ENCODE measurements at places on chromosomes 4 and X.

GRCh38 chr4:75655562-75655961 is 17.6 kb downstream of the G3BP2 start:
- no peak for DNase-seq

GRCh38 chr4:109199585-109199984 is 102.9 kb downstream of the COL25A1 start:
- DNase-seq: no peak

GRCh38 chrX:123873956-123874355 is 14.1 kb downstream of the XIAP start:
- DNase-seq: no peak

DNA sequence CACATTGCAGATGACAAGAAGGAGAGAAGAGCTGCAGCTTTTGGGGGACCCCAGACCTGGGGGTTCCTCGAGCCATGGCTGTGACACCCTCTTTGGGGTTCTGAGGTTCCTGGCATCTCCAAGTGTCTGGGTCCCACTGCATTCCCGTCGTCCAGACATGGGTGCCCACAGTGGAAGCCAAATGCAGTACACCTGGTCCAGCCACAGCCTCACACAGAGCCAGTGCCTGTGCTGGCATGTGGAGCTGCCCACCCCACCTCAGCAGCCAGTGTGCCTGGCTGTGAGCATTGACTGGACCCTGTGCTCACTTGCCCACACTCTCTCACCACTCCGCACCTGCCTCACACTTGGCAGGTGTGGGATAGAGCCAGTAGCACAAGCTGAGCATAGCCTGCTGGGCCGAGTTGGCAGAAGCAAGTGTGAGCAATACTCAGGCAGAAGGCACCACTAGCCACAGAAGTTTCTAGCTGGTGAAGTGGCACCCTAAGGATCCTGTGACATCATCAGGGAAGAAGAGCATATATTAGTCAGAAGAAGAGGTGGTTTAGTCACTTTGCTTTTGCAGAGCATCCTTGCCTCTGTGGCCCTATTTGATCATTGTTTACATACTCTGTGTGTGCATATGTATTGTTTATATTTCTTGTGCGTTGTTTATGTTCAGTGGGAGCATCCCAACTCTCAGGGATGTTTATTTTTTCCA is 65.0 kb upstream of the MAGEB2 start:
- no peak for DNase-seq

DNA sequence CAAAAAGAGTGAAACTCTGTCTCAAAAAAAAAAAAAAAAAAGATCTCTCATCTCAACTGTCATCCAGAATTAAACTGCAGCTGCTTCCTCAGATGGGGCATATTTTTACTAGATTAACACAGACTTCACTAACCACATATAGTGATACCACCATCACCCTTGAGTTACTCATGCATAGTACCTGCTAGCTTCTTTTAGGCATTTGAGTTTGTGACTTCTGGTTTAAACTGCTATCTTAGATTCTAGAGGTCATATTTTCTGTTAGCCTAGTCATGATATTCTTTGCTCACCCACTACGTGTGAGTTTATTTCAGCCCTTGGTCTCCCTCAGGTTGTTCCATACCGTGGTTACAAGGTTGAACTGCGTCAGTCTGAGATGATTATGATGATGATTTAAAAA is 154.9 kb upstream of the BMP3 start:
- DNase-seq: no peak

DNA sequence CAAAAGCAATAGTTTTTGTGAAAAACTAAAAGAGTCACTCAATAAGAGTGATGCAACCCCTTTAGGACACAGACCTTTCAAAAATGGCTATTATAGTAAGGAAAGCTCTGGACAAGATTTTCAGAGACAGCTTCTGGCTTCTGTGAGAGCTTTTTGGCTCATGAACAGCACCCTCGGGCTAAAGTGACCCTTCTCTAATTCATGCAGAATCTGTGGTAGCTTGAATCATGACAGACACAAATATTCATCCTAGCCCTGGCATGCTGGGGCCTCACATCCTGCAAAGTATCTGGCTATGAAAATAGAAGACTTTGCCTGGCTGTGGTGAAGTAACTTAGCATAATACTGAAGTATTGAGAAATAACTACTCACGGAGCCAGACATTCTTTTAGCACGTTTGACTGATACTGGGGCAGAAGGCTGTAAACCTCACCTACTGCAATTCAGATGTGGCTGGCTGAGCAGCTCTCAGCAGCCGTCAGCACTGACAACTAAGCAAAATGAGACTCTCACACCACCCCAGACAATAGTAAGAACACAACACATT is 327.3 kb downstream of the MAPK10 start:
- no peak for DNase-seq

- no peak for DNase-seq
These were observed 133.5 kb downstream of the ASMT start for GRCh38 chrX:1748408-1748807.

GRCh38 chrX:1500701-1501624 is 36.0 kb downstream of the P2RY8 start:
- no peak for DNase-seq

GRCh38 chr4:94574616-94575015 is 122.9 kb downstream of the PDLIM5 start:
- DNase-seq: no peak

DNA sequence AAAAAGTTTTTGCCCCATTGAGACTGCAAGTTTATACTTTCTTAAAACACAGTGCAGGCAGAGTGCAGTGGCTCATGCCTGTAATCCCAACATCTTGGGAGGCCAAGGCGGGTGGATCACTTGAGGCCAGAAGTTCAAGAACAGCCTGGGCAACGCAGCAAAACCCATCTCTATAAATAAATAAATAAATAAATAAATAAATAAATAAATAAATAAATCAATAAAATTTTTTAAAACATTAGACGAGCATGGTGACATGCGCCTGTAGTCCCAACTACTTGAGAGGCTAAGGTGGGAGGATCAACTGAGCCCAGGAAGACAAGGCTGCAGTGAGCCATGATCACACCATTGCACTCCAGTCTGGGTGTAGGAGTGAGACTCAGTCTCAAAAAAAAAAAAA is 213.3 kb downstream of the LRBA start:
- no peak for DNase-seq

- DNase-seq: no peak
These were observed 13.7 kb downstream of the ARX start for GRCh38 chrX:25001808-25002660.

GRCh38 chr4:185167234-185167633 is 24.2 kb downstream of the SLC25A4 start:
- DNase-seq: no peak

DNA sequence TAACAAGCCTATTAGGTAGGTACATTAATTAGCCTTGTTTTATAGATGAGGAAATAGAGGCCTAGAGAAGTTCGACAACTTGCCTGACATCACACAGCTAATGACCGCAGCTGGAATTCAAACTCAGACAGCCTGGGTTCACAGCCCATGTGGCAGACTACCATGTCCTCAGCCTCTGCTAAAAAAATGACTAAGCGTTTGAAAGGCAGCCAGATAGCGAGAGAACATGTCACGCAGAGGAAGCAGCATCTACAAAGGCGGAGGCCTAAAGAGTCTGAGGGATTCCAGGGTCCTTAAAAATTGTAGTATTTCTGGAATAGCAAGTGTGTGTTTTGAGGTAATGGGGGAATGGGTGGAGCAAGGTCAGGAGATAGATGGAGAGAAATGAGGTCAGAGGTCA is 33.2 kb upstream of the BMP15 start:
- no peak for DNase-seq

- no peak for DNase-seq
These were observed 16.2 kb downstream of the MAEA start for GRCh38 chr4:1305781-1306455.

DNA sequence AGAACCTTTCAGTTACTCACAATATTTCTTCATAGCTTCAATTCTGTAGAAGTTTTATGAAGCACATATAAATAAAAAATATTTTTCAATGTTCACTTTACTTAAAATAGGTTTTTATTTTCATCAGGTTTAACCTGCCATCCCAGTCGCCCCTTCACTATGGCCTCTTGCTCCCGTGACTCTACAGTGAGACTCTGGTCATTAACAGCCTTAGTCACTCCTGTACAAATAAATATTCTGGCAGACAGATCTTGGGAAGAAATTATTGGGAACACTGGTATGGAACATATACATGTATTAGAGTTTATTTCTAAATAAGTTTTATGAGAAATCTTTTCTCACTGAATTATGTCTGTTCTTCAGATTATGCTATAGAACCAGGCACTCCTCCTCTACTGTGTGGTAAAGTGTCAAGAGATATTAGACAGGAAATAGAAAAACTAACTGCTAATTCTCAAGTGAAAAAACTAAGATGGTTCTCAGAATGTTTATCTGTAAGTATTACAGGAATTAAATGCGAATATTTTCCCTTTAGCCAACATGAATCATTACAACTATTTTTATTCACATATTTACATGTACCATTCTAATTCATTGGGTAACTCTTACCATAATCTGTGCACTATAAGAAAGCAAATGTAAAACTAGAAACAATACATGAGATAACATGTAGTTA is 45.6 kb downstream of the SPATA4 start:
- DNase-seq: no peak

DNA sequence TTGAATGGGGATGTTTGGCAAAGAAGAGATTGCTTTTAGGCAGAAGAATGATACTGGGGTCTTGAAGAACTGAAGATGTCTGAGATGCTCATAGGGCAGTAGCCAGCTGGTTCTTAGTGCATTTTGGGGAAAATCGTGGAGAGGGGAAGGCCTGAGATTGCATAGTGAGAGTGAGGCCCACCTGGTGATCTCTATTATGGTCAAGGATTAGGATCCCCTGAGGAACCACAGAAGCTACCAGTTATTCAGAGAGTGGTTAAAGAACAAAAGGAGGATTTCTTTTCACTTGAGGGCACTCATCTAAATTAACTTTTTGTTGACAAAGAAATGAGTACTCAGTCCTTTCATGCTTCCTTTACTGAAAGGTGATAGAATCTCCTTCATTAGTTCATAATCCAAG is 271.3 kb upstream of the HAND2 start:
- DNase-seq: no peak

DNA sequence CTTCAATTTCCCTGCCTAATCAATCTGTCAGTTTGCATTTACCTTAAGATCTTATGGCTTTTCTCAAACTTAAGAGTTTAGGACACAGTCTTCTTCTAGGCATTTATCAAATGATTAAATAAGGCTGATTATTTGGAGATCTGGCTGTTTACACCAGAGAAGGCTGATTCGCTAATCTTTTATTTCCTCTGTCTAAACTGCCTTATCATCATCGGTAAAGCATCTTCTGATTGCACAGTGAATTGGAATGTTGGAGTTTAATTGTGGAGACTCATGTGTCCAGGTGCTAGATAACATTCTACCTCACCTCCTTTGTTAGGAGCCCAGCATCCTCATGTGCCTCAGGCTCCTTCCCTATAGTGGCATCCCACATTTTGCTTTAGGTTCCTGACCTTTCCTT is 100.3 kb upstream of the DDIT4L start:
- peak; percentile 80 for DNase-seq

DNA sequence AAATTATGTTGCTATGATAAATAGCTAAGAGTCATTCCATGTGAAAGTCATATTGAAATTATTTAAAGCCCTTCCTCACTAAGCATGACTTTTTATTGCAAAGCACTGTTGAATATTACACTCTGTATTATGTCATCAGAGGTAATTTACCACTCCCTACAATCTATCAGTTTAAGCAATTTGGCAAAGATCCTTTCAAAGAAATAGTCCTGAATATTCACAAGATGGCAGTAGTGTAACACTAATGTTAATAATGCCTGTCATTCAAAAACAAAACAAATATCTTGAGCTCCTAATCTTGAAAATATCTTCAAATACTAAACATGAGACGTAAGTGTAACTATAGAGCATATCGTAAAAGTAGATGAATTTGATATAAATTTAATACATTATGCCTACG is 208.6 kb upstream of the TECRL start:
- DNase-seq: peak; percentile 30
